Stimulated activated CD8-positive, alpha-beta memory T cell treated with anti-CD3 and anti-CD28 coated beads, Interleukin-7, amount 100 ng/mL, for 4 hours (primary cell): ENCODE measurements at places on chromosomes 6 and 20.

GRCh38 chr20:59443550-59443949, 143.1 kb downstream of the EDN3 start:
- DNase-seq: no peak

DNA sequence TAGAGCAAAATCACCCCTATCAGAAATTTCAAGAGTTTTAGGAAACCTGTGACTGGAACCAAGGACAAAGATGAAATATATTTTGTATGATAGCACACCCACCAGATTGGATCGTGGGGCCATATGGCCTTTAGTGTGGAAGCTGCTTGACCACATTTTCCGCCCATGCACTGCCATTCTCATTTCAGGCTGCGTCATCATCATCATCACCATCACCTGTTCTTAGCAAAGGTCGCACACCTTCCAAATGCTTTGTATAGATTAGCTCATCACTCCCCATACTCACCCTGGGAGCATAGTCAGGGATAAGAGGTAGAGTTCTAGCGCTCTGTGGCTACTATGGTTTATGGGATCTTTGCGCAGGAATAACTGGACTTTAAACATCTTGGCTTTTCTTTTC, 185.7 kb downstream of the MTHFD1L start:
- DNase-seq: no peak

- no peak for DNase-seq
Observed at GRCh38 chr6:72784581-72784980, 162.7 kb downstream of the KCNQ5 start.

GRCh38 chr6:132812255-132812732, 2.1 kb upstream of the RPS12 start:
- DNase-seq: no peak

DNA sequence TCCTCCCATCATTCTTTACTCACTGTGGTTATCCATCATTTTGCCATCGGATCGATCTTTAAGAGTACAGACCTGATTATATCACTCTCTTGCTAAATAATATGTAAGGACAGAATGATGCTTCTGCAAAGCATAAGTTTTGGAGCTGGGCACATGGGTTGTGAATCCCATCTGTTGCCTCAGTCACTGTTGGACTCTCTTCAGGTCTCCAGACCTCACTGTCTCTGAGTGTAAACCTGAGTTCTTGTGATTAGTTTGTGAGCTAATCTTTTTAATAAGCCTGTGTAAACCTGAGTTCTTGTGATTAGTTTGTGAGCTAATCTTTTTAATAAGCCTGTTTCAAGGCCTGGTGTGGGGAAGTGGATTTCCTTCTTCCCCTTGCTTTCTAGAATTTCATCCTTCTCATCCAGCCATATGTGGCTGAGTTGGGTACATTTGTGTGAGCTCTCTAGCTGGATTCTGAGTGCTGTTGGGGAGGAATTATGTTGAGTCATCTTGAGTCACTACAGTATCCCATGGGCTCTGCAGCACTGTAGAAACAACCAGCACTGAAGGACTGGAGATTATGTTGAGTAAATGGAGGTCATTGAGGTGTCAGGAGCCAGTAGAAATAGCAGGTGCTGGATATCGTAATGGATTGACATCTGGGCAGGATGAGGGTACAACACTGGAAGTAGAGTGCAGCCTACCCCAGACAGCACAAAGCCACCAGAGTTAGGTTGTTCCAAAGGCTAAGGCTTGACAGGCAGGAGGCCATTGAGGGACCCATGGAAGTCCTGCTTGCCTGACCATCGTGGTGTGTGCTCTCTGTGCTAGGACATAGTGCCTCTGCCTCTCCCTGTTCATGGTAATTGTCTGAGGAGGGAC, 52.4 kb downstream of the SCAND1 start:
- DNase-seq: no peak

GRCh38 chr6:2263896-2264295, 18.5 kb upstream of the GMDS start:
- no peak for DNase-seq

GRCh38 chr6:148934539-148934938, 187.7 kb downstream of the UST start:
- no peak for DNase-seq
